Naive thymus-derived CD4-positive, alpha-beta T cell (primary cell): ENCODE measurements at places on chromosomes 3 and 15.

GRCh38 chr3:128680603-128681368 lies 30.2 kb upstream of the RPN1 start:
- peak overlapping the region; percentile 91 for H3K4me3 ChIP-seq
- H3K4me1 ChIP-seq: peaks cover 11% of the 10 kb centered on the region
- H3K27ac ChIP-seq: peak overlapping the region; percentile 92
- H3K36me3 ChIP-seq: no peaks in the 10 kb centered on the region

- H3K36me3 ChIP-seq: peaks cover 38% of the 10 kb centered on the region
- H3K27me3 ChIP-seq: no peaks in the 10 kb centered on the region
- no peak overlapping the region for H3K4me3 ChIP-seq
- H3K4me1 ChIP-seq: no peaks in the 10 kb centered on the region
- no peak overlapping the region for H3K27ac ChIP-seq
These were observed 8.8 kb downstream of the GNL3 start for GRCh38 chr3:52694528-52695189.

GRCh38 chr3:136954980-136955780 lies 2.6 kb upstream of the IL20RB start:
- H3K4me3 ChIP-seq: no peak overlapping the region
- H3K27me3 ChIP-seq: no peaks in the 10 kb centered on the region
- no peaks in the 10 kb centered on the region for H3K4me1 ChIP-seq
- H3K36me3 ChIP-seq: no peaks in the 10 kb centered on the region
- no peak overlapping the region for H3K27ac ChIP-seq

GRCh38 chr3:79490165-79491028 lies 277.4 kb downstream of the ROBO1 start:
- no peaks in the 10 kb centered on the region for H3K36me3 ChIP-seq
- no peaks in the 10 kb centered on the region for H3K27me3 ChIP-seq
- no peaks in the 10 kb centered on the region for H3K4me1 ChIP-seq
- H3K27ac ChIP-seq: no peak overlapping the region
- no peak overlapping the region for H3K4me3 ChIP-seq

- H3K36me3 ChIP-seq: no peaks in the 10 kb centered on the region
- H3K27ac ChIP-seq: no peak overlapping the region
- H3K27me3 ChIP-seq: no peaks in the 10 kb centered on the region
- H3K4me3 ChIP-seq: no peak overlapping the region
- DNase-seq: no peak
These were observed 11.6 kb downstream of the FMN1 start for GRCh38 chr15:33182926-33183325.

- H3K4me1 ChIP-seq: peaks cover 4% of the 10 kb centered on the region
- no peaks in the 10 kb centered on the region for H3K27me3 ChIP-seq
- DNase-seq: no peak
- H3K4me3 ChIP-seq: no peak overlapping the region
These were observed 120.6 kb downstream of the CD47 start for GRCh38 chr3:107969994-107970819.

- H3K4me3 ChIP-seq: no peak overlapping the region
- no peaks in the 10 kb centered on the region for H3K36me3 ChIP-seq
- no peaks in the 10 kb centered on the region for H3K27me3 ChIP-seq
- no peak for DNase-seq
- H3K4me1 ChIP-seq: peaks cover 11% of the 10 kb centered on the region
- H3K27ac ChIP-seq: peak overlapping the region; percentile 69
These were observed 35.4 kb downstream of the ZMAT3 start for GRCh38 chr3:179036226-179036625.

- no peaks in the 10 kb centered on the region for H3K27me3 ChIP-seq
- no peaks in the 10 kb centered on the region for H3K4me1 ChIP-seq
- H3K4me3 ChIP-seq: no peak overlapping the region
- H3K27ac ChIP-seq: no peak overlapping the region
- H3K36me3 ChIP-seq: no peaks in the 10 kb centered on the region
These were observed 133.6 kb downstream of the OCA2 start for GRCh38 chr15:27965546-27965945.

DNA sequence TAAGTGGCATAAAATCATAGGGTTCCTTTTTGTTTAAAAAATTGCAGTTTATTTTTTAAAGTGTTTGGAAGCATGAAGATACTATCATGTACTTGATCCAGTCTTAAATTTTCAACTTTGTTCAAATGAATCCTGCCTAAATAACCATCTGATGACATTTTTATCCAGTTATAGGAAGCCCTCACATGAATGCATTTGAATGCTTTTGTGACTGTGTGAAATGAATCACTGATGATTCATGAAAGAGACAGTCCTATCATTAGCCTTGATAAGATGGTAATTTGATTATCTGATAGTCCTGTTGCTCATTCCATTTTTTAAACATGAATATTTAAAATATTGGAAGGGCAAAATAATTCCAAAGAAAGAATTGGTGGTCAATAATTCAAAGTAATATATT lies 401.9 kb upstream of the ROBO2 start:
- no peak overlapping the region for H3K4me3 ChIP-seq
- no peak for DNase-seq
- no peaks in the 10 kb centered on the region for H3K36me3 ChIP-seq
- no peak overlapping the region for H3K27ac ChIP-seq
- H3K4me1 ChIP-seq: no peaks in the 10 kb centered on the region

DNA sequence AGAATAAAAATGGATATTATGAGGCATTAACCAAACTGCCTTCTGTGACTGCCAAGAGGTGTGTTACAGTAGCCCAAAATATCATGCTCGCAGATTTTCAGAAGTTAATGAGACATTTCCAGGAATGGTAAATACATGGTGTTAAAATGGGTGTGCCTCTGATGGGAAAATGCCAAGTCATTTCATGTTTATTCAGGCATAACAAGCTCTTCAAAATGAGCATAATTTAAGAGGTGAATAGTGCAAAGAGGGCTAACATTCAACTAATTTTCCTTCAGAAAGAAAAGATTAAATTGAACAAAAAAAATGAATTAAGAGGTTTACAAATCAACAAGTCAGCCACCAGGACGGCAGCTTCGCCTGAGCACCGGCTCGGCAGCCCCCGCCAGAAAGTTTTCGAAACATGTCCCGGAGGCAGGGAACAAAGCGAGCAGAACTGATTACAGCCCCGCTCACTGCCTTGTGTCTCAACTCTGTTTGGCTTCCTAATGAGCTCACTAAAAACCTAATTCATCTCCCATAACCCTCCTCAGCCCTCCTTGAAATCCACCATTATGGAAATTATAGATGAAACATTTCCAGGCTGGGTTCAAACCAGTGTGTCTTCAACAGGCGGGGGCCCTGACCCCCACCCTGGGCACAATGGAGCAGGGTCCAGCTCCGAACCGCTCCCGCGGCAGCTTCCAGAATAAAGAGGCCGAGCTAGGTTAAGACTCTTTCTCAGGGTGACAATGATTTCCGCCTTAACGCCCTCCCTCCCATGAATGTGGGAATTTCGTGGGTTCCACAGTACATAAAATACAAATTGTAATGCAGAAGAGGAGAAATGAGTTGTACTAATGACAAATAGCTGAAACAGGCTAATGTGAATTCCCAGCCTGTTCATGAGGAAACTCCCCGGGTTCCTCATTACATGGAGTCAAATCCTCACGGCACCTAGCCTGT lies 43.9 kb downstream of the MEIS2 start:
- no peaks in the 10 kb centered on the region for H3K4me1 ChIP-seq
- H3K36me3 ChIP-seq: no peaks in the 10 kb centered on the region
- DNase-seq: no peak

- no peaks in the 10 kb centered on the region for H3K4me1 ChIP-seq
- H3K4me3 ChIP-seq: no peak overlapping the region
These were observed 8.9 kb downstream of the CFAP20DC start for GRCh38 chr3:59040902-59041301.

DNA sequence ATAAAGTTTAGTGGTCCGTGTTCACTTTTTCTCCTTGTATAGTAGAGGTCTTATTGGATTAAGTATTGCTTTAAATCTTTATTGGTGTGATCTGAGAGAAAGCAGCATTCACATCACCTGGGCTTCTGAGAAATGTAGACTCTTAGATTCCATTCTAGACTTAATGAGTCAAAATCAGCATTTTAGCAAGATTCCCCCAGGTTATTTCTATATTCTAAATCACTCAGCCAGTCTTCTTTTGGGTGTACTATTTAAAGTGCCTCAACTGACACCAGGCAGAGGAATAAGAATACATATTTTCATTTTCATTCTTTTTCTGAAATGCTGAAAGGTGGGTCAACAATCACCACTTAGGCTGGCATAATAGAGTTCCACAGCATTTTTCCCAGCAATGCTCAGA lies 481.7 kb downstream of the TUSC7 start:
- H3K27me3 ChIP-seq: no peaks in the 10 kb centered on the region
- H3K4me3 ChIP-seq: no peak overlapping the region
- H3K27ac ChIP-seq: no peak overlapping the region
- no peak for DNase-seq

GRCh38 chr3:158395421-158395820 lies 175.6 kb upstream of the MLF1 start:
- no peak overlapping the region for H3K4me3 ChIP-seq
- no peak overlapping the region for H3K27ac ChIP-seq
- H3K36me3 ChIP-seq: no peaks in the 10 kb centered on the region
- H3K27me3 ChIP-seq: no peaks in the 10 kb centered on the region
- DNase-seq: no peak

GRCh38 chr3:124962403-124962940 lies 27.9 kb upstream of the MUC13 start:
- no peaks in the 10 kb centered on the region for H3K4me1 ChIP-seq
- no peak overlapping the region for H3K4me3 ChIP-seq
- no peak overlapping the region for H3K27ac ChIP-seq
- no peaks in the 10 kb centered on the region for H3K27me3 ChIP-seq

- no peak for DNase-seq
- no peaks in the 10 kb centered on the region for H3K27me3 ChIP-seq
- no peak overlapping the region for H3K4me3 ChIP-seq
- no peaks in the 10 kb centered on the region for H3K4me1 ChIP-seq
These were observed 172.6 kb downstream of the P3H2 start for GRCh38 chr3:189947948-189948723.

- no peaks in the 10 kb centered on the region for H3K4me1 ChIP-seq
- H3K27ac ChIP-seq: no peak overlapping the region
- H3K4me3 ChIP-seq: no peak overlapping the region
- H3K27me3 ChIP-seq: no peaks in the 10 kb centered on the region
- H3K36me3 ChIP-seq: no peaks in the 10 kb centered on the region
These were observed 381.9 kb downstream of the ERC2 start for GRCh38 chr3:56086355-56086754.

DNA sequence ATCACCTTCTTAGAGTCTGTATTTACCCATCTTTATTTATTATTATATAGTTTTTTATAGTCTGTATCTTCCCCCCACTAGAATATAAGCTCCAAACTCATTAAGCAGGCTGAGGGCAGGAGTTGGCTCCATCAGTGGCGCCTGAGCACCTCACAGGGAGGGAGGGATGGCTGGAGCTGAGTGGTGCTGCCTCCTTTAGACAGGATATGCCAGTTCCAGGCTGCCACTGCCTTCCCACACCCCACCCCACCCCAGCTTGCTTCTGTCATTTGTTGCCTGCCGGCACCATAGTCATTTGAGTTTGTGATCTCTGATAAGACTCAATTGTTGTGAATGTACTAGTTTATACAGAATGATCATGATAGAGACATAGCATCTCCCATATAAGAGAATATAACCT lies 85.5 kb downstream of the KLHL25 start:
- no peak overlapping the region for H3K4me3 ChIP-seq
- peak overlapping the region; percentile 33 for H3K27ac ChIP-seq
- no peaks in the 10 kb centered on the region for H3K27me3 ChIP-seq
- DNase-seq: no peak

DNA sequence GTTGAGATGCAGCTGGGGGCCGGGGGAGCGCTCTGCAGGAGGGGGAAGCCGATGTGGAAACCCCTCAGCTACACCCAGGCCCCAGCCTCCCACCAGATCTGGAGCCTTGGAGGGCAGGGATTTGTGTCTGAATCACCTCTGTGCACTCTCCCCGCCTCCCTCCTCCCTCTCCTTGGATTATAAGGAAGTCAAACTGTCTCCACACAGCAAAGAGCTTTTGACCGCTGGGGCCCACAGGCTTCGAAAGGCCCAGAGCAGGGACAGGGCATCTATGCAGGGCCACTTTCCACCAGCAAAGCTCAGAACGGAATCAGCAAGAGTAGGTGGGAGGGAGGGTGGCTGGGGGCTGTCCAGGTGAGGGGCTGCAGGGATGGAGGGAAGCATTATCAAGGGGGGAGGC lies 68.9 kb downstream of the IQSEC1 start:
- no peak for DNase-seq
- no peaks in the 10 kb centered on the region for H3K27me3 ChIP-seq
- peaks cover 68% of the 10 kb centered on the region for H3K4me1 ChIP-seq
- no peak overlapping the region for H3K4me3 ChIP-seq
- H3K27ac ChIP-seq: no peak overlapping the region
- H3K36me3 ChIP-seq: no peaks in the 10 kb centered on the region

- H3K27ac ChIP-seq: no peak within 1 kb of the TSS
- H3K36me3 ChIP-seq: no peaks in the 10 kb centered on the region
- H3K27me3 ChIP-seq: no peaks in the 10 kb centered on the region
- DNase-seq: peak; percentile 41
These were observed at the start of gene MNS1 for GRCh38 chr15:56464893-56465520. TSS of gene MNS1 (minus strand) at chr15:56465137. CDS start at chr15:56464972, 165 bp downstream.

GRCh38 chr15:39799552-39800011 lies 16.9 kb upstream of the FSIP1 start:
- H3K4me1 ChIP-seq: no peaks in the 10 kb centered on the region
- H3K27me3 ChIP-seq: peaks cover 3% of the 10 kb centered on the region
- no peak for DNase-seq
- no peaks in the 10 kb centered on the region for H3K36me3 ChIP-seq
- no peak overlapping the region for H3K4me3 ChIP-seq

DNA sequence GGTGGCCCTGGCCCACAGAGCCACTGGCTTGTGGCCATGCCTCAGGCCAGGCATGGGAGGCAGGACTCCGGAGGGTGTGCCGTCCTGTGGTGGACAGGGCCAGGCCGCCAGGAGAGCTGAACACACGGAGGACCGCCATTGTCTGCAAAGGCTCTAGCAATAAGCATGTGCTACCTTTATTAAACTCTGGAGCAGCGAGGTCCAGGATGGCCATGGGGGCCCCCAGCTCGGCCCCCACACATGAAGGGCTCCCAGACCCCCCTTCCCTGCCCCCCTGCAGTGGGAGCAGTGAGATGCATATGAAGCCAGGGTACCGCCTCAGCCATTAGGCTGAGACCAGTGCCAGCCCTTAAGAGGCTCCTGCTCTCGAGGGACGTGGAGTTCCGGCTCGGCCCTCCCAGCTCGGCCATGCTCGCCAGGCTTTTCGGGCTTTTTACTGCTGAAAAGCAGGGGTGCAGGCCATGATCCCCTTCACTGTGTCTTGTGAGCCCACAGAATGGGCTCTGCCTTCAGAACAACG lies 2.7 kb downstream of the AMIGO3 start:
- H3K27me3 ChIP-seq: no peaks in the 10 kb centered on the region
- no peaks in the 10 kb centered on the region for H3K36me3 ChIP-seq
- H3K4me1 ChIP-seq: peaks cover 7% of the 10 kb centered on the region
- no peak overlapping the region for H3K27ac ChIP-seq
- DNase-seq: no peak

GRCh38 chr3:21704796-21705195 lies 46.2 kb downstream of the ZNF385D start:
- H3K4me3 ChIP-seq: no peak overlapping the region
- no peak for DNase-seq
- H3K27ac ChIP-seq: no peak overlapping the region
- H3K27me3 ChIP-seq: no peaks in the 10 kb centered on the region
